Epithelial cell of proximal tubule (primary cell): ENCODE measurements at places on chromosomes 1 and 21. TPM values are rescaled to one million over a fixed set of nuclear protein-coding genes. Genes with fewer than 3 reads are reported as not detected.

- DNase-seq, result no peak
Measured at GRCh38 chr1:59064592-59064991, 232.3 kb upstream of the FGGY start.

GRCh38 chr1:116733476-116734365 lies 20.5 kb upstream of the CD2 start:
- no peak for DNase-seq

DNA sequence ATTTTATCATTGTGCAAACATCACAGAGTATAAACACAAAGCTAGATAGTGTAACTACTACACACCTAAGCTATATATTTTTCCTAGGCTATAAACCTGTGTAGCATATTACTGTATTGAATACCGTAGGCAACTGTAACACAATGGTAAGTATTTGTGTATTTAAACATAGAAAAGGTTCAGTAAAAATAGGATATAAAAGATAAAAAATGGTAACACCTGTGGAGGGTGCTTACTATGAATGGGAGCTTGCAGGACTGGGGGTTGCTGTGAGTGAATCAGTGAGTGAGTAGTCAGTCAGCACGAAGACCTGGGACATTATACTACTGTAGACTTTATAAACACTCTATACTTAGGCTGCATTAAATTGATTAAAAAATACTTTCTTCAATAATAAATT lies 4.1 kb downstream of the DTL start:
- no peak for DNase-seq

DNA sequence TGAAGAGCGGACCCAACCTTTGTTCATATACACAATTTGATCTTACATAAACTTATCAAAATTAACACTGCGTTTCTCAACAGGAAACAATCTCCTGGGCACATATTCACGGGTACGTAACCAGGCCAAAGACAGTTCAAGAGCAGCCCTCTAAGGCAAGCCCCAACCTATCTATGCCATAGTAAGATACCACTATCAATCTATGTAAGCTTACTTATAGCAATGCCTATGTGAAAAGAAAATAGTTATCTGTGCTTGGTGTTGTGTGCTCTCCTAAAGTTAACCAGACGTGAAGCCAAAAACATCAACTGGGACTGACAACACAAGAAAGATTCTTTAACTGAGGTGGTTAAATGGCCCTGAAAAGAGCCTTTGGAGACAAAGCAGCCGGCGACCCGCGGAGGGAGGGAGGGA lies 49.4 kb upstream of the BOLA1 start:
- no peak for DNase-seq

DNA sequence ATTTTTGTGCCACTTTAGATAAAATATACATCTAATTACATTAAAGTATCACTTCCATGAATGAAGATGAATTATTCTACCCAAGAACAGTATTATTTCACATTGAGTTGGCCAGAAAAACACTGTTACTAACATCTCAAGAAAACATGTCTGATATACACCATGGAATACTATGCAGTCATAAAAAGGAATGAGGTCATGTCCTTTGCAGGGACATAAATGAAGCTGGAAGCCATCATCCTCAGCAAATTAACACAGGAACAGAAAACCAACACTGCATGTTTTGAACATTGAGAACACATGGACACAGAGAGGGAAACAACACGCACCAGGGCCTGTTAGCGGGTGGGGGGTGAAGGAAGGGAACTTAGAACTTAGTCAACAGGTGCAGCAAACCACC lies 69.0 kb downstream of the TESK2 start:
- DNase-seq, result no peak

GRCh38 chr1:245663841-245664240 lies 509.1 kb downstream of the KIF26B start:
- no peak for DNase-seq

DNA sequence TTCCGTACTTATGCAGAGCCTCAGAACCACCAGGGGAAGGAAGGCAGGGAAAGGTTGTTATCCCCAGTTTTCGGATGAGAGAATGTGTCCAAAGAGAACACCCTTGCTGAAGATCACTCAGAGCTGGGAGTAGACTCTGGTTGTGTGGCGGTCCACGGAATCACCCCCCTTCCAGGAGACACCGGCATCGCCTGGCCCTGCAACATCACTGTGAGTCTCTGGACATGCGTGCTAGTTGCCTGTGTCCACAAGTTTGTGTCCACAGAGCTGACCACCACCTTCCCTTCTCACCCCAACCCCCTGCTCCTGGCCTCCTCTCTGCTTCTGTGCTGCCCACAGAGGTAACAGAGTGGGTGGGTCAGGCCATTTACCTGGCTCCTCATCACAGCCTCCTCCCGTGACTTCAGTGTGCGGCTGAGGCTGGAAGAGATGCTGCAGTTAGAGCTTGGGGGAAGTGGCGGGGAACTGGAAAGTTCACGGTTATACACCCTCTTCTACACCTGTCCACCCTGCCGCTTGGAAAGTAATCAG lies 7.3 kb downstream of the MYBPH start:
- DNase-seq, result no peak

GRCh38 chr1:29249951-29250581 lies 13.7 kb downstream of the PTPRU start:
- DNase-seq, result no peak

DNA sequence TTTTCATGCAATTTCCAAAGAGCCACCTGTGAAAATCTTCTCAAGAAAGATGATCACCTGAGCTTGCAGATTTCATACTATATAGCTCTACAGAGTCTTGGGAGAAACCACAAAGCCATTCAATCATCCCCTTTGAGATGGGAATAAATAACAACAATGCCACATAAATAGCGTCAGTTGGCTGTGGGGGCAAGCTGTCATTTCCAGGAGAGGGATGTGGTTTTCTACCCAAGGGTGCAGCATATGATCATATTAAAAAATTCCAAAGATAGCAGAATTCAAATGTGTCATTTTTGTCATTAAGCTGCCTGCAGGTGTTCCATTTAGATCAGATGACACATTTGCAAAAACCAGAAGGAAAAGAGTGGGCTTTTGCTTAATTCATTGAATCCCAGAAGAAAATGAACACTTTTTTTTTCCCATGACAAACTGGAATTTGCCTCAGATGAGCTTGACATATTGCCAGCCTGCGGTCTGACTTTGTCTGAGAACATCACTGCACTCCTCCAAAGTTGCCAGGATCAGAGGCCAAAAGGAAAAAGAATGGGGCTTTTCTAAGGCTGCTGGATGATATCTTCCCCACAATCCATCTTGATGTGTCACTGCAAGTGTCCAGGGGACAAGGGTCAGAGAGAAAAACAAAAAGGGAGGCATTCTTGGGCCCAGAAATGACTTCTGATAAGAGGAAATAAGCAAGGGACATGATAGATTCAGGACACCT lies 314.1 kb upstream of the USP25 start:
- no peak for DNase-seq

GRCh38 chr1:248625166-248625565 lies 9.7 kb downstream of the OR2T11 start:
- no peak for DNase-seq

DNA sequence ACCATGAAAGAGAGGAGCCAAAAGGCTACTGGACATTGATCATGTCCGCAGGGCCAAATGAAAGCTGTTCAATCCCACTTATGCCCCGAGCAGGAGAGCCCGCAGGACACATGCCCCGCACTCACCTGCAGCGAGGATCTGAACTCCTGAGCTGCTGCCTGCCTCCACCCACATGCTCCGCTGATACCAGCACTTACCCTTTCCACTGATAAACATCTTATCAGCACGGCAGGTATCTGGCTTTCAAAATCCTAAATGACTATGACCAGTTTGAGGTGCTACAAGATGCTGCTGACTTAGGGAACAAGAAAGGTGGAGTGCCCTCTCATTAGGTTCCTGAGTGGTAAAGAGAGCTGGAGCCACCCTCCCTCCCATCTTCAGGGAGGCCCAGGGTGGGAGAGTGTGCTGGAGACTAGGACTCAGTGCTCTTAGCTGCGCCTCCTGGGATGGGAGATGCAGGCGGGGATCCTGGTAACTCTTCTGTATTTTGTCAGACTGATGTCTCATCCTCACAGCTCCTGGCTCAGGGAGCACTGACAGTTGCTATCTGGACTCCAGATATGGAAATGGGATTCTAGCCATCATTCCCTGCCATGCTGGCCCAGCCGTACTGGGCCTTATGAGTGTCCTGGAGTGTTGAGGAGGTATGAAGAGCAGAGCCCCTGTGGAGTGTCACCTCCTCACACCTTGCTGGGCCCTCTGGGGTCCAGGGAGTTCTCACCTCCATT lies 86.4 kb upstream of the F3 start:
- no peak for DNase-seq

DNA sequence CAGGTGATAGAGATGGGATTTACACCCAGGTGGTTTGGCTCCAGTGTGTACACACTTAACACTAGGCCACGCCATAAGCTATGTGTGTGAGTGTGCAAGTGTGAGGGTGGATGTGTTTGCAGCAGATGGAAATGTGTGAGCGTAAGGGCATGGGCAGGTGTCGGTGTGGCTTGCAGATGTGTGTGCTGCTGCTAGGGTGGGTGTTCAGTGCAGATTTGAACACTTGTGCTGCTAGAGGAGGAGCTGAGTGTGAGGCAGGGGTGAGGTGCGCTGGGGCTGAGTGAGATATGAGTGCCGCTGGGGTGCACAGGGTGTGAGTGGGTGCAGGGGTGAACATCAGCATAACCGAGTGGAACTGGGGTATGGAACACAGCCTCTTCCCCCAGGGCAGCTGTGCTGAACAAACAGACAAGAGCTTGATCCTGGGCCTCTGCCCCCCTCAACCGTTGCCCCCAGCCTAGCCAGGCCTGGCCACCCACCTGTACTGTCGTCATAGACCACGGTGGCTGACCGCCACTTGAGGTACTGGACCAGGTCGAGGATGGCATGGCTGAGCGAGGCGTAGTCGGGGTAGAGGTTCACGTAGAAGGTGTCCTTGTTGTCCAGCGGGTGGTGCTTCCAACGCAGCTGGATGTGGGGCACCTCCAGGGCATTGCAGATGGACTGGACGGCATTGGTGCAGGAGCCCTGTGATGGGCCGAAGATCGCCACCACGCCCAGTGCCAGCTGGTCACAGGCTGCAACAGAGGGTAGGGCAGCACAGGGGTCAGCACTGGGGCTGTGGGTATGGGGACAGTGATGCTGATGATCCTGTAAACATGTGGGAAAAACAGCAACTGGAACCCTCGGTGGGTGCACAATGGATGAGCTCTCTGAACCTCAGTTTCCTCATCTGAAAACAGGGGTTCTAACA lies 153.9 kb downstream of the GRIK3 start:
- no peak for DNase-seq

DNA sequence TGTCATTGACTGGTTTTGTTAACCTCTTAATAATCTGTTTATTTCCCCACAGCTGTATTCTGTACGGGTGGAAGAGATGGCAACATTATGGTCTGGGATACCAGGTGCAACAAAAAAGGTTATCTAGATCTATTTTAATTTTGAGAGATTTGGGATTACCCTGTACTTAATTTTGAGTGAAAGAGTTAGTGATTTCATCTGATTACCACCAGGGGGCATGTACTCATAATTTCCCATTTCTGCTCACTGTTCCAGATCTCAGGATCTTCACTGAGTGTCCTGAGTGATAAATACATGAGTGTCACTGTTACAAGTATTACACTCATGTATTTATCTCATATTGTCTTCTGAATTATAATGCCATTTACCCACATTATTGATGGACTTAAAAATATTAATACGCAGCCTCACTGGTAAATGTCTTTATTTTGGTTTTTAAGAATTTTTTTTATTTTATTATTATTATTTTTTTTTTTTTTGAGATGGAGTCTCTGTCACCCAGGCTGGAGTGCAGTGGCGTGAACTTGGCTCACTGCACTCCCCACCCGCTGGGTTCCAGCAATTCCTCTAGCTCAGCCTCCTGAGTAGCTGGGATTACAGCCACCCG lies 27.4 kb downstream of the DTL start:
- DNase-seq, result no peak

The CADM3 gene
- total RNA-seq, result not detected in 2 replicates

The BRINP3 gene
- total RNA-seq, result not detected in 2 replicates

The GSTM4 gene
- total RNA-seq, result 2.1 and 10.7 TPM in 2 replicates

The PRCC gene
- total RNA-seq, result 49.5 and 51.2 TPM in 2 replicates

The BRWD1 gene
- total RNA-seq, result 12.5 and 19.5 TPM in 2 replicates

The KRTAP10-9 gene
- total RNA-seq, result not detected in 2 replicates

The TMEM269 gene
- total RNA-seq, result not detected in 2 replicates

The CR1L gene
- total RNA-seq, result not detected in 2 replicates
